Stimulated activated CD4-positive, alpha-beta T cell treated with anti-CD3 and anti-CD28 coated beads, Interleukin-1b, Interleukin-23, amount 100 ng/mL, for 48 hours (primary cell): ENCODE measurements at places on chromosomes 12 and 14.

GRCh38 chr12:49916129-49916919, 12.6 kb upstream of the FAIM2 start:
- no peak for DNase-seq

DNA sequence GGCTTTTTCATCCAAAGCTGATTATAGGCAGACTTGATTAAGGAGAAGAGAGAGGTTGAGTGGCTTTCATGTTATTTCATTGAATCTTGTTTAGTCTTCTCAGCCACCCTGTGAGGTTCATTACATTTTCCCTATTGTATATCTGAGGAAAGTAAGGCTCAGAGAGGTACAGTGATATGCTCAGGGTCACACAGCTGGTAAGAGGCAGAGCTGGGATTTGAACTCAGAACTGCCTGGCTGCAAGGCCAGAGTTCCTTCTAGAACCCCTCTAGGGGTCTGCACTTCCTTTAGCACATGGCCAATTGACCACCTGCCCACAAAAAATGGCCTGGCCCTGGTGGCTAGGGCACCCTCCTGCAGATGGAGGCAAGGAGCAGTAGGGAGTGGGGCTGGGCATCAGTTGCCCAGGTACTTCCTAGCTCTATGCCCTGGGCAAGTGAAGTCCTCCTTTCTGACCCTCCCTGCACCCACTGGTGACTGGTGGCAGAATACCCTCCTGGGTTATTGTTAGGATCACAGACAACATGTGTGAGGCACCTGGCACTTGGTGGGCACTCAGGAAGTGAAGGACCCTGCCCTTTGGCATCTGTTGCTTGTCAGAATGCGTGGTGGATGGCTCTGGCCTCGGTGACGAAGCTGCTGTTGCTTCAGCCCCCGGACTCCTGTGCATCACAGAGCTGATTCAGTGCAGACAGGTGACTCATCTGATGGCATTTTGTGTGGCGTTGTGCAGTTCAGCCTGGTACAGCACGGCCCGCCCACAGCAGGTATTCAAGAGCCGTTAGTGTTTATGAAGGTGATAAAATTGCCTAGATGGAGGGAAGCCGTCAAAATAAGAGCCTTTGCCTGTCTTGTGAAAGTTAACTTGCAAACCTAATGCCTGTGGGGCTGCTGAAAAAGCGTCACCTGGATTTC, 115.8 kb downstream of the SLC25A47 start:
- peak; percentile 79 for DNase-seq

GRCh38 chr14:49621114-49621881, 699 bp downstream of the MGAT2 start:
- peak; percentile 62 for DNase-seq

DNA sequence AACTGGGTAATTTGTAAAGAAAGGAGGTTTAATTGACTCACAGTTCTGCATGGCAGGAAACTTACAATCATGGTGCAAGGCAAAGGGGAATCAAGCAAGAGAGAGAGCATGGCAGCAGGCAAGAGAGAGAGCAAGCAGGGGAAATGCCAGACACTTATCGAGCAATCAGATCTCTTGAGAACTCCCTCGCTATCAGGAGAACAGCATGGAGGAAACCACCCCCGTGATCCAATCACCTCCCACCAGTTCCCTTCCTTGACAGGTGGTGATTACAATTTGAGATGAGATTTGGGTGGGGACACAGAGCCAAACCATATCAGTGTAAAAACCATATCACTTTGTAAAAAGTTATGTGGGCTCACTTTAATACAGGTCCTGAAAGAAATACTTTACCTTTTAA, 56.4 kb upstream of the NEDD1 start:
- DNase-seq = no peak

DNA sequence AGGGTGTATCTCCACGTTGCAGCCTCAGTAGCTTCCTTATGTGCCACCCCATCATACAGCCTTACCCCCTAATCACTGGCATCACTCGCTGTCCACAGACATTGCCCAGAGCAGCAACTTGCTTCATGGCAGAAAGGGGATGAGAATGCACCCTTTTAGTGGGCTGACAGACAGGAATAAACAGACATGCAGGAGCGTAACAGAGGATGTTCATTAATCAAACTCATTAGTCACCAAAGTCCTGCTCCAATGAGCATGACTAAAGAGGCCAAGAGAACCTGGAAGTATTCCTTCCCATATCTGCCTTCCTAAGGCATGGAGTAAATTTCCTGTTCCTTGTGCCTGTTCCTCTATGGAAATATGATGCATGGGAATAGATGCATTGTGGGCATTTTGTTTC, 197.0 kb downstream of the PHLDA1 start:
- DNase-seq = no peak

DNA sequence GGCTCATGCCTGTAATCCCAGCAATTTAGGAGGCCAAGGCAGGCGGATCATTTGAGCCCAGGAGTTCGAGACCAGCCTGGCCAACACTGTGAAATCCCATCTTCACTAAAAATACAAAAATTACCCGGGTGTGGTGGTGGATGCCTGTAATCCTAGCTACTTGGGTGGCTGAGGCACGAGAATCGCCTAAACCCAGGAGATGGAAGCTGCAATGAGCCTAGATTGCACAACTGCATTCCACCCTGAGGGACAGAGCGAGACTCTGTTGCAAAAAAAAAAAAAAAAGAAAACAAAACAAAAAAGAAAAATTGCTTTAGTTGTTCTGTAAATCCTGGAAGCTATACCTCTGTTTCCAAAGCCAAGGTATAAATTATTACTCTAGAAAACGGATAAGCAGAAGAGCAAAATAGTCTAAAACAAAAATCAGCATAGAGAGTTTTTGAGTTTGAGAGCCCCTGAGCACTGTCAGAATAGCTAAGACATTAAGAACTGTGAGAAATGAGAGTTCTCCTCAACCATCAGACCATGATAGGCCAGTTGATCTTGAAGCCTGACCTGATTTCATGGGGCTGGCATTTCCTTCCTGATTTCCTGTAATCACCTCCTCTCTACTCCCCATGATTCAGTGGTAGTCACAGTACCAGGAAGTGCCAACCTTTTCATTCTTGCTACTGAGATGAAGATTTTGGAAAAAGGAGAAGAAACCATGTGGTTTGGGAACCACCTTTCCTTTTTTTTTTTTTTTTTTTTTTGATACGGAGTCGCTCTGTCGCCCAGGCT, 31.7 kb downstream of the ATP2A2 start:
- DNase-seq = peak; percentile 17

- no peak for DNase-seq
Measured at GRCh38 chr14:35446450-35446849, 41.9 kb upstream of the NFKBIA start.

DNA sequence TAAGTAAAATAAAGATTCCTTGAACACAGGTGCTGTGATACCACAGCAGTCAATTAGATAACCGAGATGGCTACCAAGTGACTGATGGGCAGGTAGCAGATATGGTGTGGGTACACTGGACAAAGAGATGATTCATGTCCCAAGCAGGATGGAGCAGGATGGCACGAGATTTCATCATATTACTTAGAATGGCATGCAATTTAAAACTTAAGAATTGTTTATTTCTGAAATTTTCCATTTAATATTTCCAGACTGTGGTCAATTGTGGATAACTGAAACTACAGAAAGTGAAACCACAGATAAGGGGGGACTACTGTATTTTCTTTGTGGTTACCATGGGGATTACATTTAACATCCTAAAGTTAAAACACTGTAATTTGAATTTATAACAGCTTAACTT, 7.5 kb upstream of the ZFP36L1 start:
- DNase-seq = no peak

DNA sequence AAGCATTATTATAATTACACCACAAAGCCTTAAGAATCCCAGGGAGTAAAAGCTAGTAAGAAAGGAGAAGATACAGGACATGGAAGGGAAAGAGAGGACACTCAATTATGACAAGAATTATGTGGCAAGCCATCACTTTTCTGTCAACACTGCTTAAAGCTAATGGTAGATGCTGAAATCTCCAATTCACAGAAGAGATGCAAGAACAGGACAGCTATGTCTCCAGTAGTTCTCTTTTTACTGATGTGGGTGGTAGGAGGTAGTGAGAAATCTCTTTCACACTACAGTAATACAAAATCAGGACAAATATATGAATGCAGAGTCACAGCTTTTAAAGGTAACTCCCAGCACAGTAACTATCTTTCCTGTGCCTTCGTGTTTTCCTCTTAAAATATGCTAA, 29.2 kb downstream of the CHD8 start:
- DNase-seq = no peak

DNA sequence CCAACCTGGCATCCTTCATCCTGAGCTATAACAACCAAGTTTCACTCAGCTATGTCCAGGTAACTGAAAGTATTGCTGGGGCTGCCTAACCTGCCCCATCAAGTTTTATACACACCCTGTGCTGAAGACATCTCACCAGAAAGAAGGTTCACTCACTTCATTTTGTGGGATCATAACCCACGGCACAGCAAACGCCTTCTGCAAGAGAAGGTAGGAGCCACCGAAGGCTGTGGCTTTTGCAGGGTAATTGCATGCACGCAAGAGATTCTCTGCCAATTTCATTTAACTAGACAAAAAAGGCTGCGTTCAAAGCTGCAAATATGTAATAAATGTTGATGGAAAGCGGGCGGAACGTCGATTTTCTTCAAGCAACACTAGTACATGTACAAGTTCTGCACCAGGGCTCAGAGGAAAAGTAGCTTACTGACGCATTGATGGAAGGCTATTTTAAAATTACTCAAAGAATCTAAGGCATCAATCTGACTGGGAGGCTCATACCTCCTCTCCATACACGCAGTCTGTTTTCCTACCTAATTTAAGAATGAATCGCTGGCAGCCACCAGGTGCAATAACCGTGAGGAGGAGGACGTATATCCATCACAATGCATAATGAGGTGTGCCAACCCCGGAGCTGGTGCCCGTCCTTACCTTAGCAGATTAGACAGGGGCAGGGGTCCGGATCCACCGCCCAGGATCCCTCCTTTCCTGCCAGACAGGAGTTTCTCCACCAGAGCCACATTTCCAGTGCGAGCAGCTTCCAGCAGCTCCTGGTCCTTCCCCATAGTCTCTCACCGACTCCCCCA, 1.1 kb downstream of the ANKS1B start:
- DNase-seq = peak; percentile 1

- no peak for DNase-seq
Measured at GRCh38 chr12:101925361-101925760, 48.0 kb downstream of the DRAM1 start.

DNA sequence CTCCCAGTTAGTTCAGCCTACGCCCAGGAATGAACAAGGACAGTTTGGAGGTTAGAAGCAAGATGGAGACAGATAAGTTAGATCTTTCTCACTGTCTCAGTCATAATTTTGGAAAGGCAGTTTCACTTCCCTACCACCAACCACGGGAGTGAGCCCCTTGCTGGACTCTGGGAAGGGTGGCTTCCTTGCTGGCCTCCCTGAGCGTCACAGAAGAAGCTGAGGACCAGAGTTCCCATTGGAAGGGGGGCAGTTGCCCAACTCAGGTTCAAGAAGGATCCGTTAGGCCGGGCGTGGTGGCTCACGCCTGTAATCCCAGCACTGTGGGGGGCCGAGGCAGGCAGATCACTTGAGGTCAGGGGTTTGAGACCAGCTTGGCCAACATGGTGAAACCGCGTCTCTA, 106.2 kb upstream of the MAX start:
- no peak for DNase-seq

DNA sequence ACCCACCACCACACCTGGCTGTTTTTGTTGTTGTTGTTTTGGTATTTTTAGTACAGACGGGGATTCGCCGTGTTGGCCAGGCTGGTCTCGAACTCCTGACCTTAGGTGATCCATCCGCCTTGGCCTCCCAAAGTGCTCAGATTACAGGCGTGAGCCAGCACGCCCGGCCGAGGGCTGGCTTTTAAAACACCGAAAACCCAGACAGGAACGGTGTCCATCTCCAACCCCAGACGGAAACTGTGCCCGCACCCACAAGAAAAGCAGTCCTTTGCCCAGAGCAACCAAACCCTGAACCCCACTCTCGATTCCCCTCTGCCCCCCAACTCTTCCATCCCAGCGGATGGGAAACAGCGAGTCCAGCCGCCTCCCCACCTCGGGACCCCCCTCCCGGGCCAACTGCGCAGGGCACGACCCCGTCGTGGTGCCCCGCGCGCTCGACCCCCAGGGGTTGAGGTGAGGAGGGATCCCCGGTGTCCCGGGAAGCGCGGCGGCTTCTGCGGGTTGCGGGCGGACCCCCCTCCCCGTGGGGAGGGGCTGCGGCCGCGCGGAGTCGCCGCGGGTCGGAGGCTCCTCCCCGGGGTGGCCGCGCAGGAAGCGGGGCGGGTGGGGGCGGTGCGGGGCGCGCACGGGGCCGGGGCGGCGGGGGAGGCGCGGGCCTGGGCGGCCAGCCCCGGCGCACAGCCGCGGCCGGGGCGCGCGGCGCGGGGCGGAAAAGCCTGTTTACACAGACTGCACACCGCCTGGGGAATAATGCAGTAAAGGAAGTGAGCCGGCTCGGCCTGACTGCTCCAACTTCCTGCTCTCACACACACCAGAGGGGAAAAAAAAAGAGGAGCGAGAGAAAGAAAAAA, at the start of gene ELK3:
Gene ELK3 (plus strand): TSS at position 651 of the 851 bp plus-strand sequence.
- DNase-seq = peak; percentile 31

- no peak for DNase-seq
Measured at GRCh38 chr14:36852981-36853691, 191.5 kb downstream of the PAX9 start.

GRCh38 chr12:57087010-57087690, 1.8 kb upstream of the NAB2 start:
- peak; percentile 91 for DNase-seq

DNA sequence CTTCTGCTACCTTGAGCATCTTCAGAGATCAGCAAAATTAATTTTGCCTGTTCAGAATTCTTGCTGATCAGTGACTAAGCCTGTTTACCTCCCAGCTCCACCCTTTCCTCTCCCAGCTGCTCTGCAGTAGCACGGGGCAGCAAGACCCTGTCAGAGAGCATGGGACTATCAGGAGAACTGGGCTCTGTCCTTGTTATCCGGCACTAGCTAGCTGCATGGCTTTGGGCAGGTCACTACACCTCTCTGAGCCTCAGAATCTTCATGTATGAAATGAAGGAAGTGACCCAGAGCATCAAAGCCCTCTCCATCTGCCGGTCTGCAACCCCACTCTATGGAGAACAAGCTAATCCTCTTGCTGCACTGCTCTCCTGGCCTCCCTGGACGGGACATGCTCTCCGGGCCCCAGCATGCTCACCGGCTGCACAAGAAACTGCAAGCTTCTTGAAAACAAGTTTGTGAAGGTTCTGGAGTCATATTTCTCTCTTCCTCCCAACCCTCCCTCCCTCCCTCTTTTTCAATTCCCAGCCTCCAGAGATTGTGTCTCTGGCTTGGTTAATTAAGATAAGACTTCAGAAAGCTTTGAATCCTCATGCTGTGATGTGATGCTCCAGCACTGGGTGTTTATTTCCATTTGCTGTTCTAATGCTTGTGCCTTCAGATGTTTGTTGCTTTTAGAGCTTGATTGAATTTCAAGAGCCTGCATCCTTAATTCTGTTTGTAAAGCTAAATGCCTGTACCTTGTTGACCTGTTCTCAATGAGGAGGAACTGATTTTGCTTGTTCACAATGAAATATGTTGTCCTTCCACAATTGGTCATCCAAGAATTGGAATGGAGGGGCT, 101.1 kb downstream of the CRACR2A start:
- DNase-seq = no peak

DNA sequence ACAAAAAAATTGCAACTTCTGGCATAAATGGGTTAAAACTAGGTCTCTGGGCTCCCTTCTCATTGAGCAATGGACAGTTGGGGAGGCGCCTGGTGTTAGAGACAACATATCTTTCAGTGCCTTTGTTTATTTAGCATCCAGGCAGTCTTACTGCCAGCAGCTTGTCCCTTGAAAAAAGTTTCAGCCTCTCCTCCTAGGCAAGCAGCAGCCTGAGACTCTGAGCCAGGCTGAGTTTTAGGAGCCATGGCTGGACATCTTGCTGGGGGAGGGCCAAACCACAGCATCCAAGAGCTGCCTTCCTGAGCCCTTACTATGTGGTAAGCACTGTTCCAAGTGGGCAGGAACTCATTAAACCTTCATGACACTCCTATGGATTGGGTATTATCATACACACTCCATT, 10.1 kb upstream of the JDP2 start:
- DNase-seq = no peak
